ENCODE measurements at places on chromosomes 1 and 21. TPM values are rescaled to one million over a fixed set of nuclear protein-coding genes. Genes with fewer than 3 reads are reported as not detected.

The C1orf185 gene
- not detected for total RNA-seq

The ATAD3C gene
- not detected for total RNA-seq

The AK5 gene
- total RNA-seq: 38.5 TPM

The ELF3 gene
- not detected for total RNA-seq

The ADAM30 gene
- not detected for total RNA-seq

The HENMT1 gene
- total RNA-seq: 6.9 TPM

All from cardiac atrium fibroblast (primary cell).